Lower lobe of right lung (tissue), 2 donors: ENCODE measurements at places on chromosomes 7 and 10. TPM values are rescaled to one million over a fixed set of nuclear protein-coding genes. Genes with fewer than 3 reads are reported as not detected.

Gene CYP3A4
- total RNA-seq = not detected

DNA sequence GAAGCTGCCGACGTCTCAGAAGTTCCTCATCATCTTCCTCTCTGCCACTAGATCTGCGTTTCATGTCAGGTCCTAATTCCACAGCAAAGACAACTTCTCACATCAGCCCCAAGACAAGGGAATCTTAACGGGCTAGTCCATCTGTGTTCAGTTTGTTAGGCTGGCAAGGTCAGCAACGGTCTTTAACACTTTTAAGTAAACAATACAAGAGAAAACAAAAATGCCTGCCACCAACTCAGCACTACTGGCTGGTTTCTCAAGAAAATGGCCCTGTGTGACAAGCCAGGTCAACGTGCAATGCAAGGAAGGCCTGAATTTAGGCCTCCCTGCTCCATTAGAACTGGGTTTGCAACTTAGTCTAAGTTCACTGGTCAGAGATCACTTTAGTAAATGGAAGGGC is 41.0 kb upstream of the AFAP1L2 start:
- no peak for DNase-seq

DNA sequence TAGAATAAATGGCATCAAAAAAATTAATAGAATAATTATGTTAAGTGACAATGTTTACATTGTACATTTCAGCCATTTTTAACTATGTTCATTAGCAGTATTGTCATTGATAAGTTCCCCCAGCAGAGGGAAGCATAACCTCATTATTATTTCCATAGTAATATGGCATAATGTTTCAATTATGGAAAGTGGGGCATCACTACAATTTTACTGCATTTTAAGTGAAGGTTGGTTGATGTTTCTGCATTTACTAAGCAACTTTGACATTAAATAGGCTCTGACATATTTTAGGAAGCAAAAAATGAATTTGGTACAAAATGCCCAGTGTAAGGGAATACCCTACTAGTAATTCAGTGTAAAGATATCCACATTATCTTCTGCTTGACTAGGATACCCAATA is 218.3 kb downstream of the SEMA3A start:
- no peak for DNase-seq

DNA sequence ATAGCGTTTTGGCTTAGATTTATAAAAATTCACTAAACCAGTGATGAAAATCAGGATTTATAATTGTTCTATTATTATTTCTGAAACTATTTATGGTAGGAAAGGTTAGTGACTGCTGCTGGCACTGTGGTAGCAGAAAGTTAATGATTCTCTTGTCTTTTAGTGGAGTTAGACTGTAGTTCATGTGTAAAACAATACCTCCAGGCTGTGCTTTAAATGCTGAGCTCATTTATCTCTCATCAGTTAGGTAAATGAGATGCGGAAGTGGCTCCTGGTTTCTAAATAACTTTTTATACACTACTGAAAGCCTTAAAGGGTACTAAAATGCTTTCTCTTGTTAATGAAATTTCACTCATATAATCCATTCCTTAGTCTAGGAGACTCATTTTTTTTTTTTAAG is 326.8 kb upstream of the POT1 start:
- DNase-seq = no peak

Gene CTTNBP2
- 6.6 TPM for total RNA-seq

DNA sequence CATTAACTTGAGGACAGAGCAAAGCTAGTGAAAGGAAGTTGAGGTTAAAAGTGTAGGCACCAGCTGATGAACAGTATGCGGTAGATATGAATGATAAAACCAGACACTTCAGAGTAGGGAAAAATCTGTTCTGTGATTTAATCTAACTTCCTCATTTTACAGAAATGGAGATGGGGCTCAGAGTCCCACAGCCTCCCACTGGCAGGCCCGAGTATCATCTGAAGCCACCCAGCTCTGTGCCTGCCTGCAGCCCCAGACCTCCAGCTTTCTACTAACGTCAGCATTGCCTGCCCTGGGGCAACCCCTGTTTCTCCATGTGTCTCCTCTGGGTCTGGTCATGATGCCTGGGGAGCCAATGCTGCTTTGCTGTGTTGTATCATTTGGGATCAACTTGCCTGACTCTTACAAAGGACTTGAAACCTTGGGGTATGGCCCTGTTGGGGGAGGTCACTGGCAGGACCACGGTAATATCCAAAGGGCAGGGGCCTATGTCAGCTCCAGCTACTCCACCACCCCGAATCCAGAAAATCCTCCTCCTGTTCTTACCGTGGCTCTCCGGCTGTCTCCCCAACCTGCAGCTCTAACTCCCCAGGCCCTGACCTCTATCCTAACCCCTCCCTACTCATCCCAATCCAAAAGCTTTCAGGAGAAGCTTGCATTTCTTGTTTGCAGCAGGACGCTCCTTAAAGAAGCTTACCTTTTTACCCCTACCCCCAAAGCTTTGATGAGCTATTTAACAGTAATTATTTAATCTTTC is 56.2 kb upstream of the NPY start:
- DNase-seq = no peak

DNA sequence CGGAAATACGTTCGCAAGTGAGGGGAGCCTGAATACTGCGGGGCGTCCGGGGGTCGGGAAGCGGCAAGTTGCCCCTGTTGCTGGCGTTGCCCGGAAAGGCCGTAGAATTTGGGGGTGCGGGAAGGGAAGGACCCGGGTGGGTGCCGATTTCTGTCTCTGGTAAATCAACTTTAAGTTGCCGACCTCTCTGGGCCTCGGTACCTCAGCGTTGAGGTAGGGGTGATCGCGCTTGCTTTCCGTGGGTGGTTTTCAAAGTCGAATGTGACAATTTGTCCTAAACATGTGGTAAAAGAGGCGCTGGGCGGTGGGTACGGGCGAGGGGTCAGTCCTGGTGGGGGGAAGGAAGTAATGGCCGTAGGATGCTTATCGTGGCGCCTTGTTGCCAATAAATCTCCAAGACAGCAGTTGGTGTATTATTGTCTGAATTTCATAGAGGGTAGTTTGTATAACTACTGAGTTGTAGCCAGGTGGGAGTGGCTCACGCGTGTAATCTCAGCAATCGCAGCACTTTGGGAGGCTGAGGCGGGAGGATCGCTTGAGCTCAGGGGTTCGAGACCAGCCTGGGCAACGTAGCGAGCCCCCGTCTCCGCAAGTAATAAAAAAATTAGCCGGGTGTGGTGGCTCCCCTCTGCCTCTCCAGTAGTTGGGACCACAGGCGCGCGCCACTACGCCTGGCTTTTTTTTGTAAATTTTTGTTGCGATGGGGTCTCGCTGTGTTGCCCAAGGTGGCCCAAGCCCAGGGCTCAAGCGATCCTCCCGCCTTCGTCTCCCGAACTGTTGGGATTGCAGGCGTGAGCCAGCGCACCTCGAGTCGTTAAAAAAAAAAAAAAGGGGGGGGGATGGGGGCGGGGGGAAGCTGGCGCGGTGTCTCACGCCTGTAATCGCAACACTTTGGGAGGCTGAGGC is 644 bp downstream of the BUD23 start:
- no peak for DNase-seq

Gene TFEC
- 41.9 TPM for total RNA-seq

DNA sequence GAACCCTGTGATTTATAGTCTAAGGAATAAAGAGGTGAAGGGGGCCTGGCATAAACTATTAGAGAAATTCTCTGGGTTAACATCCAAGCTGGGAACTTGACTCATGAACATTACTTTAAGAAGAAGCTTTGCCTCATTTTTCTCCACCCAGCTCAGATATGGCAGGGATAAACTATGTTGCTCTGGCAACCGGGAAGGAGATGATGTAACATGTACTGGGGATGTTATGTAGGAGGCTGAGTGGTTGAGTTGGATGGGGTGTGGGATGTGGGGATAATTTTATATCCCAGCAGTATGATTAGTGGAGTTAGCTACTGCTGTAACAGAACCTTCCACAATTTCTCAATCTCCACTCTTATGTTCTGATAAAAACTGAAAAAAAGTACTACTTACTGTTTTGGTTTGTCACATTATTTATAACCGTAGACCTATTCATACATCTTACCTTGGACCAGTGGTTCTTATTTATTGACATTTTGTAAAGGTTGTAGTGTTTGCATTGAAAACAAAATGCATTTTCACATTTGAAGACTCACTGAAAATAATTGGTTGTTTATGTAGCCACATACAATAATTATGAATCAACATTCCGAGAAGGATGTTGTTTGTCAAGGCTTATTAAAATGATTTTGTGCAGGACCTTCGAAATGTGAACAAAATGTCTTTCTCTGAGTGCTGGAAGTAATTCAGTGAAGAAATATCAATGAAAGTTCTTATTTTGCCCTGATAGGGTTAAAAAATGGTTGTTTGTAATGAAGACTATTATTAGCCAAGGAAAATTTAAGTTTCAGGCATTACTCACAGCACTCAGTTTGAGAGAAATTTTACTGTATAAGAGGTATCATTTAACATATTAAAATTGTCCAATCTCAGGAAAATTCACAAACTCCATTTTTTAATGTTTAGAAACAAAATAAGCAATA is 1.3 kb downstream of the OR2F2 start:
- DNase-seq = no peak

DNA sequence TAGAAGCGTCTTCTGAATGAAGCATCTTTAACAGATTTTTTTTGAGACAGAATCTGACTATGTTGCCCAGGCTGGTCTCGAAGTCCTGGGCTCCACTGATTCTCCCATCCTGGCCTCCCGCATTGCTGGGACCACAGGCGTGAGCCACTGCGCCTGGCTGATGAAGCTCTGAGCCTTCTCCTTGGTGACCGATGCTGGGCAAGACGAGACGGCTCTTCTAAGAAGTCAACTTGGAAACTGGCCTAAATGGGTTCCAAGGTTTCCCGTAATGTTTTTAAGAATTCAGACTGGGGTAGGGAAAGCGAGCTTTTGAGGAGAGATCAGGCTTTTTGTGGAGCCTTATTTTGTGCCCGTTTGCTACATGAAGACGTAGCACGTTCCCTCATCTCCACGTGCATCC is 224.5 kb downstream of the ZMYND11 start:
- no peak for DNase-seq

GRCh38 chr10:63634488-63635065 is 113.4 kb downstream of the REEP3 start:
- DNase-seq = no peak

DNA sequence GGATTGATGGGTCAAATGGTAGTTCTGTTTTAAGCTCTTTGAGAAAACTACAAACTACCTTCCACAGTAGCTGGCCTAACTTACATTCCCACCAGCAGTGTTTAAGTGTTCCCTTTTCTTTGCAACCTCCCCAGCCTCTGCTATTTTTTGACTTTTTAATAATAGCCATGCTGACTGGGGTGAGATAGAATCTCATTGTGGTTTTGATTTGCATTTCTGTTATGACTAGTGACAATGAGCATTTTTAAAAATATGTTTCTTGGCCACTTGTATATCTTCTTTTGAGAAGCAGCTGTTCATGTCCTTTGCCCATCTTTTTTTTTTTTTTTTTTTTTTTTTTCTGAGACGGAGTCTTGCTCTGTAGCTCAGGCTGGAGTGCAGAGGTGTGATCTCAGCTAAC is 155.2 kb upstream of the BMPER start:
- no peak for DNase-seq

Gene NEUROD6
- total RNA-seq = not detected

DNA sequence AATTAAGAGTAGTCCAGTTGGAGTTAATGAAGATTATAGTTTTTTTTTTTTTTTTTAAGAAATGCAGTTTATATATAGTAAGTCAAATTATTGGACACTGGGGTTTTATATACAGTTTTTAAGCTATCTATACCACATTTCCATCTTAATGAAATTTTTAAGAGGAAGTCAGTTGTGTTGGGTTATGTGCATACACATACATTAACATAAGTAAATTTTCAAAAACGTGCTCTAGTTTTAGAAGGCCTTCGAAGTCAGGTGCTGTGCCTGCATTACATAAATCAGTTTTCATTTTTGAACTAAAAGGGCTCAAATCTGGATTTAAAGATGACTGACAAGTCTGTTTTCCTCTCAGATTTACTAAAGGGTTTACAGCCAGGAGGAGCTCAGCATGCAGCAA is 47.6 kb upstream of the FMC1 start:
- no peak for DNase-seq

DNA sequence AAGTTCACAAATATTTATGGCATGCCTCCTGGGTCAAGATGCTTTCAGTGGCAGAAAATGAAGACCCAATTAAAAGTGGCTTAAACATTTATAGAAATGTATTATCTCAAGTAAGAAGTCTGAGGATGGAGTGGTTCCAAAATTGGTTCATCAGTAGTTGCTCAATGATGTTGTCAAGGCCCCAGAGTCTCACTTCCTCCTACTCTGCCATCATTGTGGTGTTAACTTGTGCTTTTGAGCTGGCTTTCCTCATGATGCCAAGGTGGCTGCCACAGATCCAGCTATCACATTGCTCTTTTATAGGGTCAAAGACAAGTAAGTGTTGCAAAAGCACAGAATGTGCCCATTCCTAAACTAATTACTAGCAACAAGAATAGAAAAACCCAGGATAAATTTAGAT is 404.6 kb upstream of the NRP1 start:
- no peak for DNase-seq

DNA sequence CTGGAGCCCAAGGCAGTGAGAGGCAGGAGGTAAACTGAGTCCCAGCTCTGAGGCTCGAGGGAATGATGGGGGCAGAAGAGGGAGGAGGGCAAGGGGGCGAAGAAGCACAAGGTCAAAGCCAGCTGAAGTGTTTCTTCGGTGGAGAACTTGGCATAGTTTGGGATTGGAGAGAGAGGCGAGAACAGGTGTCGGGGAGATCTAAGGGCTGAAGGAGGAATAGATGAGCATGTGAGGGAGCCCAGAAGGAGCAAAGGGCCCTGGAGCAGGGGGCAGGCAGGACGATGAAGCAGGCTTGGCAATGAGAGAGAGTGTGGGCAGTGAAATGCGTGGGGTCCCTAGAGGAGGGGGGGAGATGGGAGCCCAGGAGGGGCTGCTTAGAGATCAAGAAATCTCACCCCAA is 35.9 kb downstream of the SH3PXD2A start:
- no peak for DNase-seq

- DNase-seq = no peak
Observed at GRCh38 chr10:77072836-77073662, 564.6 kb downstream of the KCNMA1 start.

Gene CLDN4
- 116 TPM for total RNA-seq

- no peak for DNase-seq
Observed at GRCh38 chr7:133484086-133484485, 231.2 kb downstream of the EXOC4 start.

- DNase-seq = no peak
Observed at GRCh38 chr7:17144322-17144721, 154.1 kb upstream of the AHR start.

DNA sequence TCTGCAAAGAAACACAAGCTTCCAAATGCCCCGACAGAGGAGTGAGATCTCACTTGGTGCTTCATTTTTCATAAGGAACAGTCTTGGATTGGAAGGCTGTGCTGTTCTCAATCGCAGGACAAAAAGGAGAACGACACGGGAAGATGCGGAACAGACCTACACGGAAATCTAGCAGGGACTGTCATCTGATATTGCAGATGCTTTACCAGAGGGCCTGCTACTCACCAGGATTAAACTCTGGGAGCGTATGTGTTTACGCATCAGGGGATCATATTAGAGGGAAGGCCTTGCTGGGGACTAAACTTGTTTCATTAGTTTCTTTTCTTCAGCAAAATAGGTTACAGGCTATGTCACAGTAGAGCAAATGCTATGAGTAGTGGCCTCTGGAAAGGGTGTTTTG is 82.8 kb upstream of the EEPD1 start:
- DNase-seq = no peak

Gene AKR1C8
- total RNA-seq = 0.83 TPM

Gene EGR2
- 45.6 TPM for total RNA-seq

GRCh38 chr7:105978035-105978434 is 15.0 kb downstream of the CDHR3 start:
- no peak for DNase-seq
